ENCODE measurements at places on chromosomes 3 and 15. TPM values are rescaled to one million over a fixed set of nuclear protein-coding genes. Genes with fewer than 3 reads are reported as not detected.

GRCh38 chr3:115085197-115085865 lies 61.8 kb downstream of the ZBTB20 start:
- DNase-seq, result no peak

GRCh38 chr3:58661836-58662420 lies 4.6 kb downstream of the FAM3D start:
- DNase-seq, result no peak

DNA sequence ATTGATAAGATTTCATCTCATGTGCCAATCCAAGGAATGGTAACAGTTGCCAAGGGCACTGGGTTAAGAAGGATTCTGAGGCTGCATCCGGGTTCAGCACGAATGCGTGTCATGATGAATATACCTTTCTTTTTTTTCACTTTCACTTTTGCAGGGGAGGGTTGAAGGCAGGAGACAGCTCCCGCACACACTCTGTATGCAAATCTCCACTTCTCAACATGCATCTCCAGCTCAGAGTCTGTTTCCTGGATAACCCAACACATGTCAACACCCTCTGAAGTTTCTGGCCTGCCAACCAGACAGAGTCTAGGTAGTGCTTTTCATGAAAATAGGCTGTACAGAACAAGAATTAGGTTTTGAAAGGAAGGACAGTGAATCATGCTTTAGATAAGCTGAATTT lies 21.6 kb downstream of the B4GALT4 start:
- no peak for DNase-seq

GRCh38 chr3:149382101-149382467 lies 4.6 kb upstream of the TM4SF1 start:
- no peak for DNase-seq

UTS2B gene
- 1.4 TPM for total RNA-seq

FGF7 gene
- 31.3 TPM for total RNA-seq

All from thyroid gland (tissue), 4 donors.